Forelimb muscle (tissue), 1 donor: ENCODE measurements at places on chromosomes 11 and 22. TPM values are rescaled to one million over a fixed set of nuclear protein-coding genes. Genes with fewer than 3 reads are reported as not detected.

GRCh38 chr22:45291061-45291930 is 6.5 kb downstream of the UPK3A start:
- DNase-seq: no peak

DNA sequence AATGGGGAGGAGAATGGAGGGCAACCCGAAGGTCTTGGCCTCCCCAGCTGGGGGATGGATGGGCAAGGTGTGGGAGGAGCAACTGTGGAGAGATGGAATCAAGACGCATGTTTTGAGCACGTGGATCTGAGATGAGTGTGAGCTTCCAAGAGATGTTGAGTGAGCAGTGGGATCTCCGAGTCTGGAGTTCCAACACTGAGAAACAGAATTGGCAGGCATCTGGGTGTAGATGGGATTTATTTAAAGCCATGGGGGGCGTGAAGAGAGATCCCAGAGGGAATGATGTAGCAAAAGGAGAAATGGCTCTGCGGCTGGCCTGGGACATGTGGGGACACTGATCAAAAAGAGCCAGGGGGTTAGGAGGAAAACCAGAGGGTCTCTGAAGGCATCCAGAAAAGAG is 95.6 kb downstream of the KIAA1671 start:
- DNase-seq: no peak

GRCh38 chr11:128324051-128324481 is 263.3 kb downstream of the ETS1 start:
- no peak for DNase-seq

IFTAP gene
- polyA plus RNA-seq: 43.2 TPM

MRGPRD gene
- 0.62 TPM for polyA plus RNA-seq
